ENCODE measurements at places on chromosomes 1 and 21.

DNA sequence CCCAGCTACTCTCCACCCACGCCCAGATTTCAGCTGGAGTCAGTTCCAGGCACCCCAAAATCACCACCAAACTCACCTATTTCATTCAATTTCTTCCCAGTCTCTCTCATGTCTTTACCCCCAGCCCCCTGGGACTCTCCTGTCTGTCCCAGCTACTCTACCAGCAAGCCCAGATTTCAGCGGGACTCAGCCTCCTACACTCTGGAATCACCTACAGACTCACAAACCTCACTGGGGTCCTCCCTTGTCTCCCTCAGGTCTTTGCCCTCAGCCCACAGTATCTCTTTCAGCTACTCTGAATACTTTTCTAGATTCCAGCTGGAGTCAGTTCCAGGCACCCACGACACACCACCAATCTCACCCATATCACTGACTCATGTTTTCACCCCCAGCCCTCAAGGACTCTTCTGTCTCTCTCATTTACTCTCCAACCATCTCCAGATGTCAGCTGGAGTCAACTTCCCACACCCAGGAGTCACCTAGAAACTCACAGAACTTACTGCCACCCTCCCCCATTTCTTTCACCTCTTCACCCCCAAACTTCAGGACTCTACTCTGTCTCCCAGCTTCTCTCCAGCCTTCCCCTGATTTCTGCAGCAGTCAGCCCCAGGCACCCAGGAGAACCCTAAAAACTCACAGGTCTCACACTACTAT, 1529.3 kb upstream of the TPTE start:
- no peak for DNase-seq

DNA sequence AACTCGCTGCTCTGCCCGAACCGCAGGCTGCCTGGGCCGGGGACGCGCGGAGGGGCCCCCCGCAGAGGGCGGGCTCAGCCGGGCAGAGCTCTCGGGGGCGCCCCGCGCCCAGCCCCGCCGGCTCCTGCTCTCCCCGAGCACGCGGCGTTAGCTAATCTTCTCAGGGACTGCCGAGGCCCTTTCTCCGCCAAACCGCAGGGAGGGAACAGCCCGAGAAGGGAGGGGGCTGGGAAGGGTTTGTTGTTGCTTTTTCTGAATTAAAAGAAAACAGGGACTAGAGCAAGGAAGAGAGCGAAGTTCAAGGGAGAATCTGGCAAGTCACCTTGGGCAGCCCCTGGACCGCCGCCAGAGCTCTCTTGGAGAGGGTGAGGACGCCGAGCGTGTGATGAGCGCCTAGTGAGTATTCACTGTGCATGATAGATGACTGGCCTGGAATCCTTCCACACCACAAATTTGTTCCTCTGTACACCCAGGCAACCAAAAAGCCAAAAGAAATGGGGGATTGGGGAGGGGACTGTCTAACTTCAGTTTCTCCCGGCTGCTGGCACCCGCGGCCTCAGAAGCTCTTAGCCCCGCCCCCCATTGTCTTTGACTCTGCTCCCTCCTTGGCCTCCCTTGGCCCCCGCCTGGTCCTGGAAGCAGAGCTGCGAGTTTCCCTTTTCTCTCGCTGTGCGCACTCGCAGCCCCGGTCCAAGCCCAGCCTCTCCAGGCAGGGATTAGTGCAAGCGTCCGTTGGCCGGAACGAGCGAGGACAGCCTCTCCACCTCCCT, 19.7 kb upstream of the LMX1A start:
- DNase-seq = no peak

DNA sequence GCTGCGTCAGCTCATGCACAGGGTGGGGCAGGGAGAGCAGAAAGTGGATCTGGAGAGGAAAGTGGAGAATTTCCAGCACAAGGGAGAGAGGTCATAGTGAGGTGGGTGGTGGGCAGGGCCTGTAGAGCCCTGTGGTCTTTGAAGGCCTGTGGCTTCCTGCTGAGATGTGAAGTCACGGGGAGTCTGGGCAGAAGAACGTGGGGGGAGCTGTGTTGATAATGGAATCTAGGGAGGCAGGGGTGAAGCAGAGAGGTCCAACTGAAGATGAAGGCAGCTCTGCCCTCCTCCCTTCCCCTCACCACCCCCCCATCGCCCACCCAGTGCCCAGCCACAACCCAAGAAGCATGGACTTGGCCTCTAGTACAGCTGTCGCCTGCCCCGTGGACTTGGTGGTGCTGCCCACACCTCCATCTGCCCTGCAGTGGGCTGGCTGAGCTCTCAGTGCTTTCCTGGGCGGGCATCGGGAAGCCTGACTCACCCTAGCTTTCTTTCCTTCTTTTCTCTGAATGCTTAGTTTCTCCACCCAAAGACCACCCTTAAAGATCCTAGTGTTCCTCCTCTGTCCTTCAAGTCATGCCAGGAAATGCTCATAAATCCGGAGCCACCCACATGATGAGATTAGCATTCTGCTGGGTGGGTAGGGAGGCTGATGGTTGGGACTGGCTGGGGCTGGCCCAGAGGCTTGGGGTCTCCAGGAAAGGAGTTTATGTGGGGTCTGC, 186.1 kb downstream of the TRABD2B start:
- DNase-seq = no peak

DNA sequence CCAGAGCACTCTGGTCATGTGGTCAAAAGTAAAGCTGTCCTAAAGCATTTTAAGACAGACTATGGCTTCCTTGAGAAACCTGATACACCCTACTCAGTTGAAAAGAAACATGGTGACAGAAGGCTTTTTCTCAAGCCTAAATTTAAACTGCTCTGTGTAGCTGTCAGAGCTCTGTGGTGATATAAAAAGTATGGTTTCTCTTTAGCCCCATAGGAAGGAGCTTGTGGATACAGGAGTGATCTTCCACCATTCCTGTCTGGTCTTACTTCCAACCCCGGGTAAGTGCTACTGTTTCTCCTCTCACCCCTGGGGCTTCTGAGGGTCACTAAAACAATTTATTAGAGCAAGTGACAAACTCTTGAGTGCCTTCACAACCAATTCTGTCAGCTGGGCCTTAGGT, 8.5 kb downstream of the TP53BP2 start:
- no peak for DNase-seq

- DNase-seq = no peak
Measured at GRCh38 chr1:38272515-38272914, 225.9 kb upstream of the POU3F1 start.

DNA sequence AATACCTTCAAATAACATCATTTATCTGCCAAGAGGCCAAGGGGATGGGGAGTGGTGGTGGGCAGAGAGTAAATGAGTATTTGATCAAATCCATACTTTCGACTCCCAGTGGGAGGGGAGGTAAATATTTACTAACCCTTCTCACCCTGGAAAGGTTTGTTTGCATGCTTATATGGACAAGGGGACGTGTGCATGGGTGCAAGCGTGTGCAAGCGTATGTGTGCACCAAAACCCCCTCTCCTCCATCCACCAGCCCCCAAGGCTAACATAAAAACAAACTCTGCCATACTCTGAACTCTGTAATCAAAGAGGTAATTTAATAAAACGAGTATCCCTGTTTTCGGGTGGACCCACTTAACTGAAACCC, 58.0 kb downstream of the SYF2 start:
- DNase-seq = no peak

GRCh38 chr21:33339135-33339534, 14.4 kb downstream of the IFNAR1 start:
- no peak for DNase-seq

DNA sequence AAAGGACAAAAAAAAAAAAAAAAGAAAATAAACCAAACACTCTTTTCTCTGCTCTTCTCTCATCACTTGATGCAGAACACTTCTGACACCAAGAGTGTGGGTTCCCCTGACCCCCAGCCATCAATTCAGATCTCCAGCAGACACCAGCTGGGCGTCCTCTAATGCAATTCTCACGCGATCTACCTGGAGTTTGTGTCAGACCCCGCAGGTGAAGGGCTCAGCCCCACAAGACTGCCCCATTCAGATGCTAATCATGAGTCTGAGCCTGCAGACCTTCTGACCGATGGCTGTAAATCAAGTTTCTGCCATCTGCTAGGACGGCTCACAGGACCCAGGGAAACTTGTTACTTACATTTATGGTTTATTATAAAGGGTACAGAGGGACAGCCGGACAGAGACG, 133.6 kb upstream of the C1orf174 start:
- no peak for DNase-seq

DNA sequence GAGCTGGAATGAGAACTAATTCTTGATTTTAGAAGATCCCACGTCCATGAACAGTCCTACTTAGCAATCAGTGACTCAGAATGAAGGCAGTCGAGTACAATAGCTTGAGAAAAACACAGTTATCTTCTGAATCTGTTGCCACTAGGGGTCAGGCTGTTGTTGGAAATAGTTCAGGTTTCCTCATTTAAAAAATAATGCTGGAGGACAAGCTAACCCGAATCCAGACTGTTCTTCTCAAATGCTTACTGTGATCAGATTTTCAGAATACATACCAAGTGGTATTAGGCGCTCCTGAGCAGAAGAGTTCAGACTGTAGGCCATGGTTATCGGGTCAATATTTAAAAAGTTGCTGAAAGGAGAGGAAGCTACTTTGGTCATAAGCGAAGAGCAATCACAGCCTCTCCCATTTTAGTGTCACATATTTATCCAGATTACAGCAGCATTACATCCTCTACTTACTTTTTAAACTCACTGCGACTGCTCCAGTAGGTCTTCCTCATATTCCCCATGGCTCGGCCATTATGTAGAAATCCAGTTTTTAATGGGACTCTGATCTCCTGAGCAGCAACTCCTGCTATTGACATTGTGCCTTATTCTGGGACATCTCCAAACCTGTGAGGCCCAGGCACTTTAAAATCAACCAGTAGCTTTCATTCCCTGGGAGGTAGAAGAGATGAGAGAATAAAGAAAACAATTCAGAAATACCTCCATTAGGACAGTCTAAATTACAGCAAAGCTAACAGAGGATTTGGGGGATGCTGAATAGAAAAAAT, 10.9 kb downstream of the ERRFI1 start:
- no peak for DNase-seq

DNA sequence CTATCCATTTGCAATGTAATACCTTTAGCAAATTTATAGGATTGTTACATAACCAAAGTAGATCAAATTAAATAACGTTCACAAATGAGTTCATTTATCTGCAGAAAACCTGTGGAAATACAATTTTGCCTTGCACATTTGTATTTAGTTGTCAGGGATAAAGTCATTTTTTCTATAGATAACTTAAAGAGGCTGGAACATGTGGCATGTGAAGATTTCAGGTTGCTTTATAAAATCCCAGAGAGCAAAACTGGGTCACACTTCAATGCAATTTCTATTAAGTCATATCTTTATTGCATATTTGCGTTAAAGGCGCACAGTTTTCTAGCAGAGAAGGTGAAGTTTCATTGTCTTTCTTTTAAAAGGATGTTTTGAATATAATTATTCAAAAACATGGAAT, 342.4 kb downstream of the USP25 start:
- DNase-seq = no peak

GRCh38 chr1:97158691-97159096, 437.1 kb downstream of the PTBP2 start:
- DNase-seq = no peak

DNA sequence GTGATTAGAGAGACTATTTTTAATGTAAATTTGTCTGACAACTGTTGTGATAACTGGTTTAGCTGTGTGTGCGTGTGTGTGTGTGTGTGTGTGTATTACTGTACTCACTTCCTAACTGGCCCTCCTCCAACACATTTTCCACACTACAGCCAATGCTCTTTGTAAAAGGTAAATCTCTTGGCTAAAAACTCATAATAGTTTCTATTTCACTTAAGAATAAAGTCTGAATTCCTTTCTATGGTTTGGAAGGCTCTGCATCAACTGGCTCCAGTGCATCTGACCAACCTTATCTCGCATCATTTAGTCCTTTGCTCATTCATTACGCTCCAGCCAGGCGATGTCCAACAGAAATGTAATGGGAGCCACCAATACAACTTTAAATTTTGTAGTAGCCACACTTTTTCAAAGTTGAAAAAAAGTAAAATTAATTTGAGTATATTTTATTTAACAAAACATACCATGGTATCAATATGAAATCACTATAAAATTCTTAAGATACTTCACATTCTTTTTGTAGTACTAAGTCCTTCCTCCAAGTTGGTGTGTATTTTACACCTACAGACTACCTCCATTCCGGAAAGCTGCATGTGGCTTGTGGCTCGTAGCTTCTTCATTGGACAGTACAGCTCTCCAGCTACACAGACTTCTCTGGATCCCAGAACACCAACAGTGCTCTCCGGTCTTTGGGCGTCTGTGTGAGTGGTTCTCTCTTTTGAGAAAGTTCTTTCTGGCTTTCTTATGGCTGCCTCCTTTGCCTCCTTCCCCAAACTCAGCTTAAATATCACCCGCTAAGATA, 68.9 kb downstream of the NRIP1 start:
- DNase-seq = no peak

GRCh38 chr1:101276818-101277217, 40.0 kb downstream of the S1PR1 start:
- no peak for DNase-seq

DNA sequence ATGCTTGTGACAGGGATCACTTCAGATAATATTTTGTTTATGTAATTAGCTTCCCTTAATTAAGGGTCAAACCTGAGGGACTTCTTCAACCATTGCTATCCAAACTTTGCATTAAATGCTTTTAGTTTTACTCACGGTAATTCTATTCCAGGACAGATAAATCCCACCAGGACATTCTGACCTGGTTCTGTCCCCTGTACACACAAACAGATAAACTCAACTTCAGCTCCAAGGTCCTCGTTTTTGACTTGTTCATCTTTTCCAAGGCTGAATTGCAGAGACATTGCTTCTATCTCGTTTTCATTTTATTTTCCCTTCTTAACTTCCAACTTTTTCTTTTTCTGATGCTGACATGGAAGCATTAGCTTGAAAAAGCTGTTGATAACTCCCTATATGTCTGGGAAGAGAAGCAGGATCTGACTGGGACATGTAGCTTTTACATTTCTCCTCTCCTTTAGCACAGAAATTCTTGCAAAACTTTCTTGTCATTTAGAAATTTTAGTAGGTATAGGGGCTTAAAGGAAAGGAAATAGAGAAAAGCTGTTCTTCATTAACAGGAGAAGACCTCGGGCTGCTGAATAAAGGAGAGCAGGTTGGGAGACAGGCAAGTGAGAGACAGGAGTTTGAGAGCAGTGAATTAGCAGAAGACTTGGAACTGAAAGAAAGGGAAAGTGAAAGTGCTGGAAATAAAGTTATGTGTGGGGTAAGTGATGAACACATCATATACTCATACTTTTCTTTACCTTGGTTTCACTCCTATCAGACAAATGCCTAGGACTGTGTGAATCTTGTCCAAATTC, 231.7 kb upstream of the B3GALT2 start:
- no peak for DNase-seq

DNA sequence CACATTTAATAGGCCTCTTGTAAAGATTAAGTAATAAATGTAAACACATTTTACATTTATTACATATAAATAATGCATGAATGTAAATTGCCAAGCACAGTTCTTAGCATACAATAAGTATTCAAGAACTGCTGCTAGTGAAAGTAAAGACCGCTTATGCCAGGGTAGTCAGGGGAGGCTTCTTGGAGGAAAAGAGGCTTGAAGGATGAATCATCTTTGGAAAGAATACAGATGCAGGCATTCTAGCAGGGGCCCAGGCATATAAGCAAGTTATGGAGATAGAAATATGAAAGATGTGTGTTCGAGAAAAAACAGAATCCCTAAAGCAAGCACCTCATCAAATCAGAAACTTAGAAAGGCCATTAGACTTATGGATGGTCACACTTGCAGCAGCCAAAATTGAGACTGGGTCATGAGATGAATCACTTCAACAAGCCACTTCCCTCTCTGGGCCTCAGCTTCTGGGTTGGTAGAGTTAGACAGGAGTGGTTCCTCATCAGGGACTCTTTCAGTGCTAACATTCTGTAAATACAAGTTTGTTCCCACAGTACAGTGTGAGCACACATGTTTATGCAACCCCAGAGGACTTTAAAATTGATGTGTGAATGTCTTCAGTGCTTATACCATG, 79.8 kb upstream of the ROR1 start:
- no peak for DNase-seq

- no peak for DNase-seq
Measured at GRCh38 chr21:45366931-45367401, 38.0 kb upstream of the COL18A1 start.

All from T-helper 22 cell (primary cell).